ENCODE measurements at places on chromosomes 5 and 9.
A peak's percentile ranks its signal among the peaks of the same experiment; 100 is the strongest.

DNA sequence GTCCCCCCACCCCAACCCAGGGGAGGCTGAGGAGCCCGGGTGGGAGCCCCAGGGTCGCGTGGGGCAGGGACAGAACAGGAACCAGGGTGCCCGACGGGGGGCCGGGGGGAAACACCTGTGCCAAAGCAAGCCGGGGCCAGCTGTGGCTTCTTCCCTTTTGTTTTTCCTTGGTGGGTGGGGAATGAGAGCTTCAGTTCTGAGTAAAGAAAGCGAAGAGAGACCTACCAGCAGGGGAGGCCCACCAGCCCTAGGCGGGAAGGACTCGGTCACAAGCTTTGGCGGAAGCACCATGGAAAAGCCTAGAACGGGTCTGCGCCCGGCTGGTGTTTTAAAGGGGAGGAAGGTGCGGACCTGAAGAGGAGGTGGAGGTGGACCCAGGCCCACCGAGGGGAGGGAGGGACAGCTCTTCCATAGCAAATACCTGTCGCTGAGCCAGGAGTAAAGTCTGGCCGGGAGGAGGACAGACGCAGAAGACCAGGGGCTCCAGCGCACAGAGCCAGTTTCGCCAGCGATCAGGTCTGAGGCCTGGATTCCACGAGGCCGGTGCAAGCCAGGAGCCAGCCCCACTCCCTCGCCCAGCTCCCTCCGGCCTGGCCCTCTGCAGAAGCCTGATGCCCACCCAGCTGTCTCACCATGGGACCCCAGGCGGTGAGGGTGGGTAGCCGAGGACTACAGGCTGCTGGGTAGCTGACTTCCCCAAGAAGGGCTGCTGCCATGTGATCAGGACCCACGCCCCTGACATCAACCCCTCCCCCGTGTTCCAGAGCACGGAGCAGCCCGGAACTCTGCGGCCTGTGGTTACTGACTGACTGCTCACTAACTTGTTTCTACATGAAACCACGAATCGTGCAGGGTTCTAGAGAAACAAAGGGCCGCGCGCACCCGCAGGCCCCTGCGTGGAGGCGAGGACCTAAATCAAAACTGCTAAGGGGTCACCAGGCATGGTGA lies 849 bp upstream of the MGAT1 start:
- no peak for DNase-seq

GRCh38 chr9:111195766-111196165 lies 134.3 kb downstream of the OR2K2 start:
- DNase-seq = no peak

- no peak for DNase-seq
Measured at GRCh38 chr9:79000230-79001002, 571.3 kb upstream of the TLE4 start.

GRCh38 chr5:165876538-165876937 lies 2371.1 kb downstream of the MAT2B start:
- no peak for DNase-seq

DNA sequence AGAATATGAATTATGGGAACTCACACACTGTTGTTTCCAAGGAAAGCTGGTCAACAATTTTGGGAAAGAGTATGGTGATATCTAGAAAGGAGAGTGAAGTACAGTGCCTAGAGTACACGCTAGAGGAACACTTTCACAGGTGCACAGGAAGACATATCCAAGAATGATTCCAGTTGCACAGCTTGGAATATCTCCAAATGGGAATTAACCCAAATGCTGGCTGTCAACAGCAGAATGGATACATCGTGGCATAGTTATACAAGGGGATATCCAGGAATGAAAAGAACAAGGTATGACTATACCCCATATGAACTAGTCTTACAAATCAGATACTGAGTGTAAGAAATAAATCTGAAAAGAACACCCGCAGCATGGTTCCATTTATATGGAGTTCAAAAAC lies 231.3 kb downstream of the FSTL4 start:
- no peak for DNase-seq

DNA sequence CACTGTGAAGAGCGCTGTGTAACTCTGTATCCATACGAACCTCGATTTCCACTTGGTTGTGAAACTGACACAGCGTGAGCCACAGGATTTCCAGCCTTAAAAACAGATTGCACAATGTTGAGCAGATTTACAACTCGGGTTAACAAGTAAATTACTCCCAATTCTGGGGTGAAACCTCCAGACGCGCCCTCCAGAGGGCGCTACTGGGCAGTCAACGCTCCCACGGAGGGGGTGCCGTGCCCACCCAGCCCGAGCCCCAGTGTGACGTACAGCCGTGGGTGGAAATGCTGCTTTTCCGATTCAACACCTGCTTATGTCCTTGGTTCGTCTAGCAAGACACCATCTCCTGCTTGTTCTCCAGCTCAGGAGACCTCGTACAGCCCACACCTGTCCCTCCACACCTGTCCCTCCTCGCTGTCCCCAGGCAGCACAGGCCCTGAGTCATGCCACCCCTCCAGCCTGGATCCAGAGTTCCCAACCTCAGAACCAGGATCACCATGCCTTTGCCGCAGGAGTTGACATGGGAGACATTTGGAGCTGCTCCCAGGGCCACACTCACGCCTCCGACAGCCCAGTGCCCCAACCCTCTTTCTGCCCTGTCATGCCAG lies 34.4 kb upstream of the SLC6A3 start:
- peak; percentile 9 for DNase-seq

DNA sequence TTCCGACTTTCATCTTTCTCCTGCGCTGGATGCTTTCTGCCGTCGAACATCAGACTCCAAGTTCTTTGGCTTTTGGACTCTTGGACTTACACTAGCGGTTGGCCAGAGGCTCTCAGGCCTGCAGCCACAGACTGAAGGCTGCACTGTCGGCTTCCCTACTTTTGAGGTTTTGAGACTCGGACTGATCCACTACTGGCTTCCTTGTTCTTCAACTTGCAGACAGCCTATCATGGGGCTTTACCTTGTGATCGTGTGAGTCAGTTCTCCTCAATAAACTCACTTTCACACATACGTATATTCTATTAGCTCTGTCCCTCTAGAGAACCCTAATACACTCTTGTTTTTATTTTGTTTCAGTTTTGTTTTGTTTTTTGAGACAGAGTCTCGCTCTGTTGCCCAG lies 10.3 kb downstream of the FKBP15 start:
- no peak for DNase-seq

- DNase-seq = no peak
Measured at GRCh38 chr5:7882926-7883325, 14.0 kb downstream of the MTRR start.
